ENCODE measurements at places on chromosomes 12 and 14. TPM values are rescaled to one million over a fixed set of nuclear protein-coding genes. Genes with fewer than 3 reads are reported as not detected.

Gene FIGNL2
- total RNA-seq, result 1.3 TPM

GRCh38 chr14:57161583-57162234 lies 107.0 kb downstream of the EXOC5 start:
- DNase-seq, result no peak

GRCh38 chr12:14256121-14256520 lies 109.4 kb upstream of the ATF7IP start:
- DNase-seq, result no peak

DNA sequence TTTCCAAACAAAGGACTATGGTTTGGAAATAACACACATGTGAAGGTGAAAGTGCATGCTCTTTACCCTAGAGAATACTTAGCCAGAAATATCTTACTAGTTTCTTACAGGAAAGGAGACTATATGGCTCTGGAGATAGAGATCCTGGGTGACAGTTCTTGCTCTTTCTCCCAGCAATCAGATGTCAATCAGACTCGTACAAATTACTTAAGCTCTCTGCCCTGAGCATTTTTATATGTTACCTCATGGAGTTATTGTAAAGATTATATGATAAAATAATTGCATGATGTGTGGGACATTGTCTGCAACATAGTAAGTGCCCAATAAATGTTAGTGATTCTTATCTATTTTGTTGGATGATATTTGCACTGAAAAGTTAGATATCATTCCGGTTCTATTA lies 76.8 kb downstream of the FAR2 start:
- no peak for DNase-seq

DNA sequence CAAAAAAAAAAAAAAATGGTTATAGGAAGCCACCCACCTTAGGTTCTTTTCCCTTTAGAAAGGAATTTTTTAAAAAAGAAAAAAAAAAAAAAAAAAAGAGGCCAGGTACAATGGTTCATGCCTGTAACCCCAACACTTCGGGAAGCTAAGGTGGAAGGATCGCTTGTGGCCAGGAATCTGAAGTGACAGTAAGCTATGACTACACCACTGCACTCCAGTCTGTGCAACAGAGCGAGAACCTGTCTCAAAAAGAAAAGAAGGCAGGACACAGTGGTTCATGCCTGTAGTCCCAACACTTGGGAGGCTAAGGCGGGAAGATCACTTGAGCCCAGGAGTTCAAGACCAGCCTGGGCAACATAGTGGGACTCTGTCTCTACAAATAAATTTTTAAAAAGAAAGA lies 36.0 kb downstream of the SPTLC2 start:
- DNase-seq, result no peak

DNA sequence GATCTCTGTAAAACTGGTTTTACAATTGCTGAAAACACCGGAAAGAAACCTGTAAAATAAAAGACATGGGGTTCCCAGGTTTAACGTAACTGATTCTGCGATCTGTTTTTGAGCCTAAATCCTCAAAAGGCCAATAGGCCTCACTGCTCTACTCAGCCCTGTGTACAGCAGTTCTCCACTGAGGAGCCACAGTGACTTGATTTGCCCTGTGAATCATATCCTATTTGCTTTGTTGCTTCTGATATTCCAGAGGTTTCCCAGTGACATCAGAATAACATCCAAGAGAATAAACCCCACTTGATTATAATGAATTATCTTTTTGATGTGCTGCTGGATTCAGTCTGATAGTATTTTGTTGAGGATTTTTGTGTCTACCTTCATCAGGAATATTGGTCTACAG lies 27.5 kb downstream of the MDM1 start:
- DNase-seq, result no peak

- no peak for DNase-seq
Observed at GRCh38 chr12:29971446-29971845, 187.7 kb upstream of the TMTC1 start.

Gene KLRC2
- total RNA-seq, result not detected

Measured in mesenteric fat pad (tissue), 1 donor.